ENCODE measurements at places on chromosomes 16 and 17.

- DNase-seq: no peak
Observed at GRCh38 chr16:83913245-83913633, 14.3 kb downstream of the MLYCD start.

DNA sequence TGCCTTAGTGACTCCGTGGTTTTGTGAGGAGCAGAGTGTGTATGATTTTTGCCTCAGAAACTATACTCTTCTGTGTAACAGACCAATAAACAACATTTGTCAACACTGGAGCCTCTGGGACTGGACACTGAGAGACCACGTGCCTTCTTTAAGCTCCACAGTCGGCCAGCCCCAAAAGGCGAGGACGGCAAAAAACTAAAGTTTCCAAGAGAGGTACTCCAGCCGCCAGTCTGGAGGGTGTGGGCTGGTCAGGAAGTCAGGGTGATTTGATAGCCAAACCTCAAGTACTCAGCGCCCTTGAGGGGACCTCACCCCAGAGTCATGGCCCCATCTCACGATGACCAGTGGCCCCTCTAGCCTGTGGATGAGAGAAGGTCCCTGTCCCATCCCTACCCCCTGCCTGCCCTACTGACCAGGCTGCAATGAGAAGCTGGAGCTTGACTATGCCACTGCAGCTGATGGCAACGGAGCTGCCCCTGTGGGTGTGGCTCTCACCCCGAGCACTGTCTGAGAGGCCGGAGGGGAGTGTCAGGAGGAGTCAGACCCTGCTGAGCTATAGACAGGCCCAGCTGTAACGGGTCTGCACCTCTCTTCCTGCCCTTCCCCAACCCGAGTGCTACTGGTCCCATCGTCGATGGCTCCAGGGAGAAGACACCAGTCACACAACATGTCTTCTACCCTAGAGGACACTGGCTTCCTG, 19.8 kb downstream of the MNT start:
- no peak for DNase-seq

DNA sequence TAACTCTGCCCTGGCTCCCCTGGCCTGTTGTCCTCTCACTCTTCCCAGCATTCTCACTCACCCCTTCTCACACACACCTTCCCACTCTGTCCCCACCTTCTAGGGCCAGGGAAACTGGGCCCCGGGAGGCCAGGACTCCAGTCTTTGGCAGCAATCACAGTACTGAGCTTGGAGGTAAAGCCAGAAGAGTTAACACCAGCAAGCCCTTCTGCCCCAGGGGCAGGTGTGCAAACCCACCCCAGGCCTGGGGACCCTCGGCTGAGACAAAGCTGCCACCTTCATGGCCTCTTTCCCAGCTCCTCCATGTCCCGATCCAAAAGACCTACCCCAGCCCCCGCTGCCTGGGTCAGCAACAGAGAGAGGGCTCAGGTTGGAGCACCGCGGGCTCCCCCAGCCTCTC, 36.9 kb upstream of the MLKL start:
- DNase-seq: no peak

DNA sequence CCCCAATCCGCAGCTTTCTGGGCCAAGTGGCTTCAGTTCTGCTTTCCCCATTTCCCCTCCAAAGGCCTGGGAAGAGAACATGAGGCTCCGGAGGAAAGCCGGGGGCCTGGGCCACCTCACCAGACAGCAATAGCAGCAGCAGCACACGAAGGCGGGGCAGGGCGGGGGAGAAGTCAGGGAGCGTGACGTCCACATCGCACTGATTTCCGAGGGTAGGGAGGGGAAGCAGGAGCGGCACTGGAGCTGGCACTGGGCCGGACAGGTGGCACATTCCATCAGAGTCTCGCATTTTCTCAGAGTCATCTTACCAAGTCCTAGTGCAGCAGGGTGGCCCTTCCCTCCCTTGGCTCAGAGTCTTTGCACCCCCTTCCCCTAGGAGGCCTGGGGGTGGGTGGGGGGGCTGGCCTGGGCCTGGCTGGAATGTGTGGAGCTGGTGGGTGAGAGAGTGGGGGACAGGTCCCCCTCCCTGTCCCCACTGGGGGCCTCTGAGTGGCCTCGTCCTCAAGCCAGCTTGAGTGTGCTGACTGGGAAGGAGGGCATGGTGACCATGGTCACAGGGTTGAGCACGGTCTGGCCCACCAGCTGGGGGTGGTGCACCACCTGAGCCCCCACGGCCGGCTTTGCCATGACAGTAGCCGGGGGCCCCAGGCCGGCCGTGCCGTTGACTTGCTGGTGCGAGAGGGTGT, 14.3 kb downstream of the MNT start:
- DNase-seq: no peak

GRCh38 chr17:15048381-15048780, 216.7 kb downstream of the PMP22 start:
- no peak for DNase-seq

DNA sequence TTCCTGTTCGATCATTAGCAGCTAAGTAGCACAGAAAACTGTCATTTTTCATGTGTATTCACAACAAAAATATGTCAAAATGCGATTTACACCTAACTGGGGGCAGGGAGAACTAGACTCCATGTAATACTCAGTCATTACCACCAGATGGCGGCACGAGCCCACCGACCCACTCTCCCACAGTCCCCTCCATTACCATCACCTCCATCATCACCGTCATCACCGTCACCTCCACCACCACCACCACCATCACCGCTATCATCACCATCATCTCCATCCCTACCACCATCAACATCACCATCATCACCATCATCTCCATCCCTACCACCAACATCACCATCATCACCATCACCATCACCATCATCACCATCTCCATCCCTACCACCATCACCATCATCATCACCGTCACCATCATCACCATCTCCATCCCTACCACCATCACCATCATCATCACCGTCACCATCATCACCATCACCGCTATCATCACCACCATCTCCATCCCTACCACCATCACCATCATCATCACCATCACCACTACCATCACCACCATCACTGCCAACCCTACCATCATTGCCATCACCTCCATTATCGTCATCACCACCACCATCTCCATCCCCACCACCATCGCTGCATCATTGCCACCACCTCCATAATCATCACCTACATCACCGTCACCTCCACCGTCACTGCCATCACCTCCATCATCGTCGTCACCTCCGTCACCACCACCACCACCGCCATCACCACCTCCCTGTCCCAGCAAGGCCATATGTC, 14.4 kb downstream of the NDUFAF8 start:
- peak; percentile 46 for DNase-seq

GRCh38 chr16:79463841-79464240, 136.7 kb downstream of the MAF start:
- no peak for DNase-seq

GRCh38 chr16:64364894-64365293, 757.0 kb downstream of the CDH11 start:
- DNase-seq: no peak

DNA sequence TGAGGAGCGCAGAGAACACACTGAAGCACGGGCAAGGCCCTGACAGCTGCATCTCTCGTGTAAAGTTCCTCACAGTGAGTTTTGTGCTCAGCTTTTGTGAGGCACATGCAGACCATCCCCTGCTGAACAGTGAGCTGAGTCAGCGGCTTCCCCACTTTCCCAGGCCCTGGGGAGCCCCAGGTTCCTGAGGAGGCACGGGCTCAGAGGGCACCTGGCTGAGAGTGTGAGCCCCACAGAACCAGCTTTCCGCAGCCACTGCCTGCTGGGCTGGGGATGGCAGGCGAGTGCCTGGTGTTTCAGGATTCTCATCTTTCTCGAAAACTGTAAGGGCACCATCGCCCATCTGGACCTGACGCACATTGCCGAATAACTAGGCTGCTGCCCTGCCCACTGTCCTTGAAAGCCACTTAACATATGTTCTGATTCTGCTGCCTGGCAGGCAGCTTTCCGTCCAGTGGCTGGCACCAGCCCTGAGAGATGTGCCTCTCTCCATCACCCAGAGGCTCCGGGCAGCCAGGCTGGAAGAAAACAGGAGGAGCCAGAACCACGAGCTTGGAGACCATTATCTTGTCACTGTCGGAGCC, 266.7 kb upstream of the FOXF1 start:
- DNase-seq: no peak

- DNase-seq: no peak
Observed at GRCh38 chr17:27593232-27593856, 37.6 kb upstream of the LGALS9 start.

DNA sequence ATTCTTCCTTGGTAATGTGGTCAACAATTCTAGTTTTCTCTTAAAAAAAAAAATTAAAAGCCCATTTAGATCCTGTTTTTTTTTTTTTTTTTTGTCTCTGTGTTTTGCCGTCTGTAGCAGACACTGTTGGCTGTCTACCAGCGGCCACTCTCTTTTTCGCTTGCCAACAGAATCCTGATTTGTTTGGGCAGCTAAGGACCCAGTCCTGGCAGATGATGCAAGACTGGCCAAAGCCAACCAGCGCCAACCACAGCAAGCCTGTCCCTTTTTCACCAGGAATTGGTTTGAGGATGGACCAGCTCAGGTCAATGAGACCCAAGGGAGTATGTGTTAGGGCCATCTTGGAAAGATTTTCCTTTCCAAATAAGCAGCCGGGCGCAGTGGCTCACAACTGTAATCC, 28.2 kb downstream of the ST3GAL2 start:
- DNase-seq: no peak

DNA sequence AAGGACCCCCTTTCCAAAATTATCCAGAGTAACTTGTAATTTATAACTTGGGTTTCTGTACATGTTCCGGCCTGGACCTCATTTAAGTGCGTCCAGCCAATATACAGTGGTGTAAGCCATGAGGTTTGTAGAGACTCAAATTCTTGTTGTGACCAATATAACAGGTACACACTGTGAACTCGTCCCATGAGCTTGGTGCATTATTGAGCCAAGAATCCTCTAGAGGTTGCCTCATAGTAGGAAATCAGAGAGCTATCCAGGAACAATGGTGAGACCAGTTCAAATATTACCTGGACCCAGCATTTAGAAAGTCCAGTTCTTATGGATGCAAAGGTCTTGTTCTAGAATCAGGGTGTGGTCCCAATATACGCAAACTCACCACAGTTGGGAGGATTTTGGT, 138.2 kb downstream of the NPIPB5 start:
- no peak for DNase-seq

DNA sequence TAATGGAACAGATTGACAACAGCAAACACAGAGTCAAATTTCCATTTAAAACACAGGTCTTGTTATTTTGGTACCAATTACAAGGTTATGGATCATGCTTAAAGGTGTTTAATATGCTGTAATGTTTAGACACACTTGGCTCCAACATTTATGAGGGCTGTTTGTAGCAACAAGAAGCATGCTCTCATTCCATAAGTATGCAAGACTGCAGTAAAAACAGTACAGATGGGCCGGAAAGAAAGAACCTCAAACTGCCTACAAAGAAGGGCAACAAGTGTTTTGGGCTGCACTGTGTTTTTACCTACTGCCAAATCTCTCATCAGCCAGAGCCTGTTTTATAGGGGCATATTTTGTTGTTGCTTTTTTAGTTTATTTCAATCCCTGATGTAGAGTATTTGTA, 100.5 kb upstream of the HS3ST3A1 start:
- DNase-seq: no peak

GRCh38 chr17:38605841-38606645, at the start of gene SRCIN1:
SRCIN1 (minus strand) TSS chr17:38605952; CDS start chr17:38605705, 247 bp downstream.
- DNase-seq: no peak

- DNase-seq: no peak
Observed at GRCh38 chr16:50067290-50067853, 1.6 kb downstream of the HEATR3 start.

DNA sequence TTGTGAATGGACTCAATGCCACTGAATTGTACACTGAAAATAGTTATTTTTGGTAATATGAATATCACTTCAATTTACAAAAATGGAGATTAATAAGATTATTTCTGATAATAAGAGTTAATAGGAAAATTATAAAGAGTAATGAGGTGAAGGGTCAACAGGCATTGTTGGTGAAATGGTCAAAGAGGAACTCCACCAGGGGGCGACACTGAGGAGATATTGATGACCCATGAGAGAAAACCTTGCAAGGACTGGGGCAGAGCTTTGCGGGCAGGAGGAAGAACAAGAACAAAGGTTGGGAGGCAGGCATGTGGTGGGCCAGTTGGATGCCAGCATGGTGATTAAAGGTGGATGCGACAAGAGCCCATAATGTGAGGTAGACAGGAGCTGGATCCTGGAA, 74.0 kb upstream of the XYLT1 start:
- DNase-seq: no peak

GRCh38 chr17:69524854-69525253, 110.4 kb downstream of the MAP2K6 start:
- no peak for DNase-seq

- DNase-seq: no peak
Observed at GRCh38 chr17:79062691-79063090, 11.9 kb upstream of the ENGASE start.

DNA sequence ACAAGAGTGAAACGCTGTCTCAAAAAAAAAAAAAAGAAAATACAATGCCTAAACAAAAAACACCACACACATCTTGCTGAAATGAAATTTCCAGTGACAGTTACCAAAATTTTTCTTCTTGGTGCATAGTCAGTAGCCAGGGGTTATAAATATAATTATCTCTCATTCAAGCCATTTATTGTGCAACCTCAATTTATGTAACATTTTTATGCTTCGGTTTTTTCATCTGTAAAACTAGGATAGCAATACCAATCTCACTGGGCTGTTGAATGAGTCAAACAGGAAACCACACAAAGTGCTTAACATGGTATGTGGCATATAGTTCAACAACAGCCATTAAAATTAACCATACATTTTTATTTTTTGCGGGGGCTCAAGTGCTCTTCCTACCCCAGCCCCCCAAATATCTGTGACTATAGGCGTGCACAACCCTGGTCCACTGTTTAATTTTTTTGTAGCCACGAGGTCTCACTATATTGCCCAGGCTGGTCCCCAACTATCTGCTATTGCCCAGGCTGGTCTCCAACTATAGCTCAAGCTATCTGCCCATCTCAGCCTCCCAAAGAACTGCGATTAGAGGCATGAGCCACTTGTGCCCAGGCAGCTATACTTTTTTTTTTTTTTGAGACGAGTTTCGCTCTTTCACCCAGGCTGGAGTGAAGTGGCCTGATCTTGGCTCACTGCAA, 2.6 kb downstream of the COG4 start:
- DNase-seq: no peak

GRCh38 chr17:62637809-62638208, 10.3 kb downstream of the MRC2 start:
- DNase-seq: no peak

- DNase-seq: no peak
Observed at GRCh38 chr16:86532526-86532815, 22.1 kb downstream of the FOXF1 start.

GRCh38 chr17:32007463-32008298, 498 bp downstream of the LRRC37B start:
- DNase-seq: peak; percentile 4
